GM23248 (cell line): ENCODE measurements at places on chromosomes 5 and 9. TPM values are rescaled to one million over a fixed set of nuclear protein-coding genes. Genes with fewer than 3 reads are reported as not detected.

Gene PCDHA9
- not detected in 2 replicates for total RNA-seq

Gene PTGES
- 8.3 and 12.6 TPM in 2 replicates for total RNA-seq

Gene RCL1
- total RNA-seq = 4.0 and 7.8 TPM in 2 replicates

Gene HRCT1
- 0.76 and 1.2 TPM in 2 replicates for total RNA-seq

Gene PCDHAC2
- total RNA-seq = not detected in 2 replicates

DNA sequence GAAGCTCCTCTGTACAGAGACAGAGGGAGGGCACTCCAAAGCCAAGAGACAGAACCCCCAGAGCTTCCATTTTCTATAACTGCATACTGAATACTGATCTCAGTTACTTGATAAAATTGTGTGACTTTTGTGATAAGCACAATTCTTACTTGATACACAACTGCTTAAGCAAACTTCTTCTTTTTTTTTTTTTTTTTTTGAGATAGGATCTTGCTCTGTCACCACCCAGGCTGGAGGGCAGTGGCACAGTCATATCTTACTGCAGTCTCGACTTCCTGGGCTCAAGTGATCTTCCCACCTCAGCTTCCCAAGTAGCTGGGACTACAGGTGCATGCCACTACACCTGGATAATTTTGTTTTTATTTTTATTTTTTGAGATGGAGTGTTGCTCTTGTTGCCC is 252.1 kb upstream of the ZNF608 start:
- no peak for DNase-seq

- DNase-seq = no peak
These were observed 599.0 kb downstream of the TLR4 start for GRCh38 chr9:118303216-118303615.

- no peak for DNase-seq
These were observed 3.2 kb downstream of the TAS2R1 start for GRCh38 chr5:9626955-9627354.

DNA sequence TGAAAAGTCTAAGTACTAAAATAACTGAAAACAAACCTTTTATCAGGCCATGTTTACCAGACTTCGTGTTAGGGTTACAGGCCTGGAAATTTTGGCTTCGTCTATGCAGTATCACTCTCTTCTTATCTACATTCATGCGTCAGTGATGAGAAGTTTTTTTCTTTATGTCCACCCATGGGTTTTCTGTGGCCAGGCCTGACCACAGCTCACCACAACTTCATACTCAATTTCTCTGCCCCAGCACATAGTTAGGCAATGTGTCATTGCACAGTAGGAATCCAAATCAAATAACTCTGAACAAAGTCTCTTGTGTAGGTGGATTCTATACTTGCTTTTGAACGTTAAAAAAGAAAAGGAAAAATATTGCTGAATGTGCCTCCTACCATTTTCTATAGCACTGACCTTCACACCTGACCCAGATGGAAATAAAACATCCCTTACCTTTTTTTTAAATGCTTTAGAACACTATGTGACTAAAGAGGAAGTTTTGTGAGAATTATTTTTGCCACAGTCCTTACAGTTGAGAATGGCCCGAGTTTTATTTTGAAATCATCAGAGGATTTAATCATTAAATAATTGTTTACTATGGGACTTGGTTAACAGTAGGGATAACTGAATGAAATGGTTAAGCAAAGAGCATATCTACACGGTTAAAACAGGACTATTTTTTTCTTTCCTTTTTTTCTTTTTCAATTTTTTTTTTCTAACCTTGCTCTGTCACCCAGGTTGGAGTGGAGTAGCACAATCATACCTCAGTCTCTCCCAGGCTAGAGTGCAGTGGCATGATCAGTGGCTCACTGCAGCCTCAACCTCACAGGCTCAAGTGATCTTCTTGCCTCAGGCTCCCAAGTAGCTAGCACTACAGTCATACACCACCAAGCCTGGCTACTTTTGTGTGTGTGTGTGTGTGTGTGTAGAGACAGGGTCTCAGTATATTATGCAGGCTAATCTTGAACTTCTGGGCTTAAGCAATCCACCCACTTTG is 1247.0 kb upstream of the ACO1 start:
- DNase-seq = peak; percentile 79

DNA sequence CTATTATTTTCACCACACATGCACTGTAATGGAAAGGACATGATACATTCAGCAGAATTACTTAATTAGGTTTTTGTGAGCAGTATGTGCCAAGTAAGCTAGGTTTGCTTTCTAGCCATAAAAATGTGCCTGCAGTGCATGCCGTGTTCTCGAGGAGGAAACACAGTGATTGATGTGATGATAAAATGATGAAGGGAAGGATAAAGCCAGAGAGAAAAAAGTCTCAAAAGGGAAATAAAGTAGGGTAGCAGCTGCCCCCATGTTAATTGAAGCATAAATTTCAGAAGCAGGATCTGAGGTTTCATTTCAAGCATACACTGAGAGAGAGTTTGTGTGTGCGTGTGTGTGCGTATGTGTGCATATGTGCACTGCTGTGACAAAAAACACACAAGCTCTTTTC is 714.2 kb upstream of the C9orf72 start:
- DNase-seq = no peak

DNA sequence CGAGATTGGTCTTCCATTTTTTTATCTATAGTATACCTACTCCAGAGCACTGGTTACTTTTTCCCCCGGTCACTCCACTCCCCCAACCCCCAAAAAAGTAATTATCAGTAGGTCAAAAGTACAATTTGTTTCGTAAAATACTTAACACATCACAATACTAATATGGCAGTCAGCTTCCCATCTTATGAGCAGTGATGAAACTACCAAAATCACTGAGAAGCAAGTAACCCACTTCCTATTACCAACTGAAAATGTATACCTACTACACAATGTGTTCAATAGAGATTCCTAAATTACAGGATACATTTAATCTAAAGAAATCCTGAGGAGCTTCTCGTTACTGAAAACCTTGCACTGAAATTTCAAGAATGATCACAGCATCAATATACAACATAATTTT is 1.9 kb downstream of the CERT1 start:
- DNase-seq = no peak
